ENCODE measurements at places on chromosomes 5 and 9.

DNA sequence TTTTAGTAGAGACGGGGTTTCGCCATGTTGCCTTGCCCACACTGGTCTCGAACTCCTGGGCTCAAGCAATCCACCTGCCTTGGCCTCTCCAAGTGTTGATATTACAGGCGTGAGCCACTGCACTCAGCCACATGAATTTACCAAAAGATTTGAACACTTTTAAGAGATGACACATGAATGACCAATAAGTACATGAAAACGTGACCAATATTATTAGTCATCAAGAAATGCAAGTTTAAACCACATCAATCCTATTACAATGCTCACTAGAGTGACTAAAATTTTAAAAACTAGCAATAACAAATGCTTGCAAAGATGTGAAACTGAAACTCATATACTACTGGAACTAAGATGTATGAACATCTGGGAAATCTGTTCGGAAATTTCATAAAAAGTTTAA lies 54.3 kb downstream of the NR6A1 start:
- DNase-seq: no peak

GRCh38 chr5:159178978-159179377 lies 30.4 kb downstream of the RNF145 start:
- DNase-seq: no peak

DNA sequence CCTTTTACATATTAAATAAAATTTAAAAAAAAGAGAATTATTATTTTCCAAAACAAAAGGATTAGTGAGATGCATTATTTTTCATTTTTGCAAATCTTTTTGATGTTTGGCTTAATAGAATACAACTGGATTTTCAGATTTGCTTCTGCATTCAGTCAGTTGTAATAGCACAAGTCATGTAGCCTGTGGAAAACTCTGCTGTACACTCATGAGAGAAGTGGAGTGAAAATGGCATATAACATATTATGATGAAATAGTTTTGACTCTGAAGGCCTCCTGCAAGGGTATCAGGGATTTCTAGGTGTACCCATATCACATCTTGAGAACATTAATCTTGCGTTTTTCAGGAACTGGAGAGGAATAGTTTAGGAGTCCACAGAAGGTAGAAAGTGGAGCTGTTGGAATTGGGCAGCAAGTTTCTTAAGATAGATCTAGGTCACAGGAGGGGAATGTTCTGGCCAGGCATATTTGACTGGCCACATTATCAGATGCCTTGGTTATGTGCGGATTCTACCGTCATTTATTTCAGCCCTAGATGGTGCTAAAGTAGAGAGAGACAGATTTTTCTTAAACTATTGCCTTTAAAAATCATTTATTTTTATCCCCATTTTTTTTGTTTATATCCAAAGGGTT lies 16.4 kb downstream of the LNPEP start:
- no peak for DNase-seq

DNA sequence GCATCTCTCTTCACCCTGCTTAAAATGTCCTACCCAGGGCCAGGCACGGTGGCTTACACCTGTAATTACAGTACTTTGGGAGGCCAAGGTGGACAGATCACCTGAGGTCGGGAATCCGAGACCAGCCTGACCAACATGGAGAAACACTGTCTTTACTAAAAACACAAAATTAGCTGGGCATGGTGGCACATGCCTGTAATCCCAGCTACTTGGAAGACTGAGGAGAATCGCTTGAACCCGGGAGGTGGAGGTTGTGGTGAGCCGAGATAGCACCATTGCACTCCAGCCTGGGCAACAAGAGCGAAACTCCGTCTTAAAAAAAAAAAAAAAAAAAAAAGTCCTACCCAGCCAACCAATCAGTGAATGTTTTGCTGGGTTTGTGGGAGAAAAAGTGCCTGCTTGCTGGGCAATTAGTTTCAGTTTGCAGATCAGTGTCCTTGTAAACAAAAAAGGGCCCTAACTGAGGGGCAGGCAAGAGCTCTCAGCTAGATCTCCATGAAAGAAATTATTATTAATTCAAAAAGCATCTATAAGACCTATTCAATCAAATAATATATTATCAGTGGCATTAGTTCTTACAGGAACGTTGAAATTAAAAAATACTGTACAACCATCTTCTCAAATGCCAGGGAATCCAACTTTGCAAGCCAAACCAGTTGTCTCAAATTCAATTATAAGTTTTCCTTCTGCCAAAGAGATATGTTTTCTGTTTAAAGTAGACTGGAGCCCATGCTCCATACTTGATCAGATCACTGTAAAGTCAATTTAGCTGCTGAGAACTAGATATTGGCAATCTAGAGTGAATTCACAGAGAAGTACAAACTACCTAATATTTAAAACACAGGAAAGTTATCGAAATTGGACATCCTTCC lies 3.9 kb downstream of the MEGF9 start:
- no peak for DNase-seq

DNA sequence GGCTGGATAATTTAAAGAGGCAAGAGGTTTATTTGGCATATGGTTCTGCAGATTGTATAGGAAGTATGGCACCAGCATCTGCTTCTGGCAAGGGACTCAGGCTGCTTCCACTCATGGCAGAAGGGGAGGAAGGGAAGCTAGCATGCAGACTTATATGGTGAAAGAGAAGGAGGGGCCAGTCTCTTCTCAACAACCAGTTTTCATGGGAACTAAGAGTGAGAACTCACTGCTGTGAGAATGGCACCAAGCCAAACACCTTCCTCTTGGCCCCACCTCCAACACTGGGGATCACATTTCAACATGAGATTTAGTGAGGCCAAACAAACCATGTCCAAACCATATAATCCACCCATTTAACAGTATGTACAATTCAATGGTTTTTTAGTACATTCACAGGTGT lies 113.3 kb upstream of the SHB start:
- no peak for DNase-seq

GRCh38 chr5:61386045-61386800 lies 54.2 kb downstream of the ZSWIM6 start:
- DNase-seq: no peak

DNA sequence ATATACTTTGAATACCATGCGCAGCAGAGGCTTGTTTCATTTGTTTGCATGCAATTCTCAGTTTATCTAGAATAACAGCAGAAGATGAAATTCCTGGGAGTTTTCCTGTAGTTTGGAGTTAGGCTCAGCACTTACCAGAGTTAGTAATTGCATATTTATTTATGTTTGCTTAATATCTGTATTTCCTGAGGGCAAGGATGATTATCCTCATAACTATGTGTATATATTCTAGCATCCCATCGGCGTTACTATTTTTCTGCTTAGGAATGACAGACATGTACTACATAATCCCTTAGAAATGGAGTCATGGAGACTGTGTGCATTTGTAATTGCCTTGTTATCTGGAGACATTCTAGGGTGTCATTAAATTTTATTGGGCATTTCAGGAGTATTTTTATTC lies 1184.8 kb downstream of the DTWD2 start:
- DNase-seq: no peak

DNA sequence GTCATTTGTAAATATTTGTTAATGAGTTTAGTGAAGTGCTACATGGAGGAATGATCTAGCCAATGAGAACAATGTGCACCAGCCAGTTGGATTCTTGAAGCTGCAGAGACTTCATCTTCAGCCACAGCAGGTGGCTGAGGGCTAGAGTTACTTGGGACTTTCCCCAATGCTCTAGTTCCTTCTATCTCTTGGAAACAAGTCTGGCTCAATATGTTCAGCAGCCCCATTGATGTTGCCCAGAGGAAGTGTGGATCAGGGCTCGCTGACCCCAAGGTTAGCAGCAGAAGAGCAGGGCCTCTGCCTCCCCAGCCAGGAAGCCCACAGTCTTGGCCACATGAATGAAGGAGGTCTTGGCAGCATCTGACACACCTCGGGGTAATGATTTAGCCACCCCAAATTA lies 117.5 kb downstream of the SLC1A3 start:
- DNase-seq: no peak

DNA sequence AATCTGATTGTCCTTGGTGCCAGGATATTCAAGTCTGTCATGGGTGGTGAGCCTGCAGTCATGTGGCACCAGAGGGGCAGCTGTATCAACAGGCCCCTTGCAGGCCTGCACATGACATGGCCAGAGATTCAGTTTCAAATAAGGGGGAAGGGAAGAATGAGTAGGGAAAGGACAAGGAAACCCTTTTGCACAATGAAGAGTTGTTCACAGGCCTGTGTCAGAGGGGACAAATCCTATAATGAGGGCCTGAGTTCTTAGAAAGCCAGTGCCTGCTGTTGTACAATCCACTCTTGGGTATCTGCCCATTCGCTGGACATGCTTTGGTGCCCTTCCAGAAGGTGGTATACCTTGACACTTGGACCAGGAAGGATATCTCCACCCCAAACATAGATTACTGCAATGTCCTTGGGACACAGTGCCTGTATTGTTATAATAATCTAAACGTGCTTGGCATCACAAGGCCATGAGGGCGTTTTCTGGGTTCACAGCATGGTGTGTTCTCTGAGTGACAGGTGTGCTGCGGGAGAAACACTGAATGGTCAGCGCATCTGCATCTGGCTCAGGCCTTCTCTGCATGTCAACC lies 1.9 kb upstream of the TMEM171 start:
- no peak for DNase-seq

DNA sequence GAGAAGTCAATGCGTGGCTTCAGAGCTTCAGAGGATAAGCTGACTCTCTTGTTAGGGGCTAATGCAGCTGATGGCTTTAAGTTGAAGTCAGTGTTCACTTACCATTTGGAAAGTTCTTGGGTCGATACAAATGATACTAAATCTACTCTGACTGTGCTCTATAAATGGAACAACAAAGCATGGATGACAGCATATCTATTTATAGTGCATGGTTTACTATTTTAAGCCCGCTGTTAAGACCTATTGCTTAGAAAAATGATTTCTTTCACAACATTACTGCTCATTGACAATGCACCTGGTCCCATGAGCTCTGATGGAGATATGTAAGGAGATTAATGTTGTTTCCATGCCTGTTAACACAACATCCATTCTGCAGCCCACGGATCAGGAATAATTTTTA lies 435.7 kb downstream of the MAT2B start:
- no peak for DNase-seq

GRCh38 chr5:17067657-17068392 lies 131.7 kb upstream of the MYO10 start:
- DNase-seq: no peak

GRCh38 chr9:136693490-136694162 lies 6.4 kb upstream of the AGPAT2 start:
- DNase-seq: no peak

DNA sequence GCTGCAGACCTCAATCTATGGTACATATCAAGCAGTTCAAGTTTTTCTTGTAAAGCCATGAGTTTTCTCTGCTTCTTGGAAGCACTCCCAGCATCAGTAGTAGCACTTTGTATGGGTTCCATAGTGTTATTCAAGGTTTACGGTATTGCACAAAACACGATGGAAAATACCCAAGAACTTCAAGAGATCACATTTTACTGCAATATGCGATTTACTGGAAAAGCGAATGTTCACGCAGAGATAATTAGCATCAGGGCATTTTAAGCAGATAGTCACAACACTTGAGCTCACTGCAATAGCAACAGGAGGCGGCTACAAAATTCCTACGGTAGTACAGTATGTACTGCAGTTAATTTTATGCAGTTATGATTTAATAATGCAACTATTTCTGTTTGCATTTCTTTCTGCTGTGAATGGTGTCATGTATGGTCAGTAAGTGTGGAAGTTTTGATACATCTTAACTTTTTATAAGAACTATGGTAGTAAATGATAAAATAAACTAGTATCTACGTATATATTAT lies 200.8 kb downstream of the SMARCA2 start:
- no peak for DNase-seq

- DNase-seq: no peak
These were observed 192.8 kb downstream of the ARRDC3 start for GRCh38 chr5:91190314-91190690.

- no peak for DNase-seq
These were observed 106.9 kb downstream of the SPOCK1 start for GRCh38 chr5:137392261-137392660.

- DNase-seq: no peak
These were observed 27.5 kb downstream of the DYNC2I2 start for GRCh38 chr9:128629136-128629535.

DNA sequence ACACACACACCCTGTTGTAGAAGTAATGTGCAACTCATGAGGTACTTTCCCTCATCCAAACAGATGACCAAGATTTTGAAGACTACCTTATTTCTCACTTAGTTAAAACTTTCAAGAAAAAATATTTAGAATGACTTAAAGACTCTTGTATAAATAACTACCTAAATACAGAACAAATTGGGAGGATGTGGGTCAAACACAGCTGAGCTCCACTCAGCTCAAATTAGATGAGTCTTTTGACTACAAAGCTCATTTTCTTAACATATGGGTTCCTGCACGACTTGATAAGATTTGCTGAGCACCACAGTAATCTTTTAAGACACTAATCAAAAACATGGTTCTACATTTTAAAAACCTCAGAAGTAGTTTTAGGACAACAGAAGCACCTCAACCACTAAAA lies 8.9 kb downstream of the MTX3 start:
- no peak for DNase-seq

DNA sequence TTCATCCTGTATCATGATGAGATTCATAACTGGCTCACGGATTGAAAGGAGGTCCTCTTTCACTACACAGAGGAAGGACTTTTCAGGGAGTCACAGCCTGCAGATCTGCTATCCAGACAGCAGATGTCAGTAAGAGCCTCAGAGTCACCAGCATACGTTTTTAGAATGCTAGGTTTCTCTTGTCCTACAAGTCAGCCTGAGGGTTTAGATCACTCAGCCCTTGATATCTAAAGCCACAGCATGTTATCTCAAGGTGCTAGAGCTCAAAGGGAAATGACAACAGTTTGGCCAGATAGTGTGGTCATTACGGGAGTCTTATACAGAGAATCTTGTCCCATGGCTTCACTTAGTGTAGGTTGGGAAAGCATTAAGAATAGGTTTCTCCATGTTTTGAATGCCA lies 30.9 kb upstream of the SLC46A2 start:
- no peak for DNase-seq

Data from mesothelial cell of epicardium (in vitro differentiated cells).